Liver (tissue), 10 donors: ENCODE measurements at places on chromosomes 1 and 21. TPM values are rescaled to one million over a fixed set of nuclear protein-coding genes. Genes with fewer than 3 reads are reported as not detected.
A peak's percentile ranks its signal among the peaks of the same experiment; 100 is the strongest.

FCMR gene
- polyA plus RNA-seq: 3.6 TPM

GRCh38 chr1:22821027-22821426, 110.4 kb downstream of the EPHB2 start:
- no peak for DNase-seq
- no peaks in the 10 kb centered on the region for H3K4me1 ChIP-seq
- H3K36me3 ChIP-seq: no peaks in the 10 kb centered on the region
- no peak overlapping the region for H3K27ac ChIP-seq

NPPB gene
- not detected for polyA plus RNA-seq

GRCh38 chr1:118963456-118964430, 24.4 kb downstream of the TBX15 start:
- H3K27ac ChIP-seq: peak overlapping the region; percentile 89
- H3K4me1 ChIP-seq: peaks cover 14% of the 10 kb centered on the region
- no peaks in the 10 kb centered on the region for H3K36me3 ChIP-seq
- DNase-seq: no peak
- H3K27me3 ChIP-seq: no peaks in the 10 kb centered on the region
- no peak overlapping the region for H3K4me3 ChIP-seq

DNA sequence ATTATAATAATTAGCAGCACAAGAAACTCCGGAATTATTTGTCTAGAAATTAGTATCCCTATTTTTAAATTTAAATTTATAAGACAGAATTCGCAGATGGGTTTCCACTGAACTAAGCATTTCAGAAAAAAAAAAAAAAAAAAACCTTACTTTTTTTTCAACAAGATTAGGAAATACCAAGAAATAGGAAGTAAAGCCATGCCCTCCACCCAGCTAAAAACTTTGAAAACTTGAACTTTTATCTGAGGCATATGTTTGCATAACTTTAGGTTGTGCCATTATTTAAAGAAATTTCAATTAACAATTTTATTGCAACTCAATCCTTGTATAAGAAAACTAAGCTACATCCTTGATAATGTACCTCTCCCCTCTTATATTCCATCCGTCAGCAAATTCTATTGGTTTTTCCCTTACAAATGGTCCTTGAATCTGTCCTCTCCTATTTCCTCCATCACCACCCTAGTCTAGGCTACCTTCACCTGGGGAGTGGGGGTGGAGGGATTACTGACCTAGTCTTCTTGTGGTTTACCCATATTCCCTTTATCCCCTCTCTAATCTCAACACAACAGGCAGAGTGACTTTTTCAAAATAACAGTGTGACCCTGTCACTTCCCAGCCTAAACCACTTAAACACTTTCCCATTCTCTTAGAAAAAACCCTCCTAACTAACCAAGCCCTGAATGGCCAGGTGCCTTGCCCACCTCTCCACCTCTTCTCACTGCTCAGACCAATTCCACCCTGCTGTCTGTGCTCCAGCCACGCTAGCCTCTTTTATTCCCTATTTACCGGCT, 1.4 kb upstream of the EVI5 start:
- no peaks in the 10 kb centered on the region for H3K36me3 ChIP-seq
- H3K27me3 ChIP-seq: no peaks in the 10 kb centered on the region
- no peak overlapping the region for H3K4me3 ChIP-seq
- no peak overlapping the region for H3K27ac ChIP-seq

- DNase-seq: no peak
- no peak overlapping the region for H3K27ac ChIP-seq
- H3K27me3 ChIP-seq: no peaks in the 10 kb centered on the region
- no peak overlapping the region for H3K4me3 ChIP-seq
- no peaks in the 10 kb centered on the region for H3K4me1 ChIP-seq
Measured at GRCh38 chr1:5686925-5687706, 305.1 kb downstream of the NPHP4 start.

GRCh38 chr1:22792396-22793160, 81.9 kb downstream of the EPHB2 start:
- H3K36me3 ChIP-seq: no peaks in the 10 kb centered on the region
- no peaks in the 10 kb centered on the region for H3K4me1 ChIP-seq
- H3K27ac ChIP-seq: no peak overlapping the region
- no peak for DNase-seq
- no peaks in the 10 kb centered on the region for H3K27me3 ChIP-seq

DNA sequence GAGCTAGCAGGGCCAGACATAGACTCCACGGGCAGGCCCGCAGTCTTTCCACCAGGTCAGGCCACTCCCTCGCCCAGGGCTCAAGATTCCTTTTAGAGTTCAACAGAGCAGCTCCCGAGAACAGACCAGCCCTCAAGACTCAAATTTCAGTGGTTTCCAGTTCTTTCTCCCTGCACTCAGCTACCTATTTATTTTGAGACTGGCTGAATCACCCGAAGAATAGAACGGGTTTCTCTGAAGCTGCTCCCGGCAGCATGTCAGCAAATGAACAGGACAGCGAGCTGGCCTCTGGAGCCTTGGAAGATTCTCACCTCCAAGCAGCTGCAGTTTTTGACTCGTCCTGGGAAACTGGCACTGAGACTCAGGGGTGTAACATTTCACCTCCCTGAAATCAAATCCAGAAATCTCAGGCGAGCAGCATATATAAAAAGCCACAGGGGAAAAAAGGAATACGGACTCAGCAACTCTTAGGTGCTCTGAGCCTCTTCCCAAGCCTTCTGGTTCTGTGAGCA, 177.9 kb downstream of the CLIC6 start:
- H3K27me3 ChIP-seq: no peaks in the 10 kb centered on the region
- DNase-seq: no peak
- H3K4me3 ChIP-seq: no peak overlapping the region
- H3K36me3 ChIP-seq: peaks cover 4% of the 10 kb centered on the region

SPRR2B gene
- not detected for polyA plus RNA-seq

MPC2 gene
- polyA plus RNA-seq: 369 TPM

DNA sequence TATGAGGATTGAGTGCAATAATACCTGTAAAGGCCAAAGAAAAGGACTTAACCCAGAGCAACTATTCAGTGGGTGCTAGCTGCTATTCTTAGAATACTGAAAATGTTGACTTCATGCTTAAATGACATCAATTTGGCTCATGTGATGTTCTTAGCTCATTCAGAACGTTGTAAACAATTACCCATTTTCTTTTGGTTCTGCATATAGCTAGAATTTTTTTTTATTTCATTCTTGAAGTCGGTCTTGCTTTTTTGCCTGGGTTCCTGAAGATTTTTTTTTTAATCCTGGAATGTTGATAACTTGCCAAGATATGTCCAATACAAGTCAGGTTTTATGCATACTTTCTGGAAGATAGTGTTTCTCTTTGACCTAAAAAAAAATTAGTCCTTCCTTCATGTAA, 772.0 kb downstream of the LTN1 start:
- no peak overlapping the region for H3K4me3 ChIP-seq
- DNase-seq: no peak
- H3K36me3 ChIP-seq: no peaks in the 10 kb centered on the region
- no peaks in the 10 kb centered on the region for H3K4me1 ChIP-seq

DNA sequence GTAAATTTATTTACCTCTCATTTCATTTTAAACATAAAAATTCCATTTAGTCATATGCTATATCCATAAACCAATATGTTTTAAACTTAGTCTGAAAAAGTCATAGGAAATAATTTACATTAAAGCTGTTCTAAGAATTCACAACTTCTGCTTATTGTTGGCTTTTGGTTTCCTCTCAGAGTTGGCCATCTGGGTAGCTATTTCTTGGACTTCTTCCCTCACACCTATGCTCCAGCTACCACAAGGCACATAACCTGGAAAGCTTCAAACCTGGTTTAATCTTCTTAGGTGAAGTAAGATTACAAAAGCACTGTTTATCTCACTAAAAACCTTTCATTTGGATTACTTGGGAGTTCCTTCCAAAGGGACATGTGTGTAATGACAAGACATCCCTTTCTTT, 29.8 kb downstream of the RBM11 start:
- H3K27ac ChIP-seq: no peak overlapping the region
- H3K27me3 ChIP-seq: no peaks in the 10 kb centered on the region
- H3K4me3 ChIP-seq: no peak overlapping the region
- no peaks in the 10 kb centered on the region for H3K4me1 ChIP-seq

OR2AK2 gene
- polyA plus RNA-seq: not detected

GJB5 gene
- polyA plus RNA-seq: not detected

- H3K4me3 ChIP-seq: no peak overlapping the region
- H3K36me3 ChIP-seq: no peaks in the 10 kb centered on the region
- peaks cover 23% of the 10 kb centered on the region for H3K4me1 ChIP-seq
- DNase-seq: no peak
Measured at GRCh38 chr1:942864-943533, 16.1 kb downstream of the NOC2L start.

ALDH4A1 gene
- polyA plus RNA-seq: 424 TPM
